Activated CD8-positive, alpha-beta memory T cell treated with anti-CD3 and anti-CD28 coated beads, Interleukin-2, amount 10 ng/mL, durations not matched to agents 7 days and 5 days (primary cell): ENCODE measurements at places on chromosomes 16 and 17. TPM values are rescaled to one million over a fixed set of nuclear protein-coding genes. Genes with fewer than 3 reads are reported as not detected.

KRT16 gene
- not detected for total RNA-seq

RAB37 gene
- 36.7 TPM for total RNA-seq

- H3K27ac ChIP-seq = no peak overlapping the region
- H3K4me1 ChIP-seq = peaks cover 10% of the 10 kb centered on the region
- H3K36me3 ChIP-seq = peaks cover 57% of the 10 kb centered on the region
- H3K4me3 ChIP-seq = no peak overlapping the region
These were observed 13.4 kb downstream of the MSI2 start for GRCh38 chr17:57269598-57270255.

DNA sequence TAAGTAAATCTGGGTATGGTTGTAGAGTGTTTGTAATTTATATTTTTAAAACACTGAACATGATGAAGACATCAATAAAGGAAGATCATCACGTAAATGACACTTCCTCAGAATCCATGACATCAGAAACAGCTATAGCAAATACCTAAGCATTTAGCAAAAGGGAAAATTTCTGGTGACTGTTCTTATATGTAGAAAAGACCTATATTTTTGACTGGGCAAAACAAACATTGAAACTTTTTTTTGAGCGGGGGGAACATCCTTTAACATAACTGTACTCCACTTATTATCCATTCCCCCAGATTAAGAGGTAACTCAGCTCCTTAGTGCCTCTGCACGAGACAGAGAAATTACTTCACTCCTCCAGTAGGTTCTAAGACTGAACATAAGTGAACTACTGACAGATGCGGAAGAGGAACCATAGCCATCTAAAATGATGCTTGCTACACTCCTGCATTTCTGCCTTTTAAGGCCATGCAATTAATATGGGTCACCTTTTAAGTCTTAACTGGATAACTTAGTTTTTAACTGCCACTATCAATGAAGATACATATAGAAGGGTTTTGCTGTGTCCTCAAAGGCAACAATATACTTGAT is 9.4 kb downstream of the CRYBA1 start:
- no peak overlapping the region for H3K4me3 ChIP-seq
- peaks cover 34% of the 10 kb centered on the region for H3K36me3 ChIP-seq
- peaks cover 10% of the 10 kb centered on the region for H3K4me1 ChIP-seq
- no peak overlapping the region for H3K27ac ChIP-seq

- no peak for DNase-seq
- H3K27ac ChIP-seq = no peak overlapping the region
- no peak overlapping the region for H3K4me3 ChIP-seq
- no peaks in the 10 kb centered on the region for H3K4me1 ChIP-seq
These were observed 249.2 kb upstream of the GSE1 start for GRCh38 chr16:85363881-85364280.

DNA sequence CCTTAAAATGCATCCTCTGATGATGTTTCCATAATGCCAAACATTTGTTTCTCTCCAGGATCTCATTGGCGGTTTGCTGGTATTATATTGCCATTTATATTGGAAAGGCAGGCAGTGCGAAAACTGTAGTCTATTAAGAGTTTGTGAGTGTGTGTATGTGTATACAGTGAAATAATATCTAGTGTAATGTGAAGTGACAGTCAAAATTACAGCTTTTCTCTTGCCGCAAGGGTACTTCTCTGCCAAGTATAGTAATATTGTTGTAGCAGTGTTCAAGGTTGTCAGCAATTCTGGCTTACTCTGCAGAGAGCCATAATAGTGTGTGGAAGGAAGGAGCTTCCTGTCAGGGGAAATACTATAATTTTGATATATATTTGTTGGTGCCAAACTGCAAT is 178.6 kb downstream of the WWOX start:
- no peak overlapping the region for H3K4me3 ChIP-seq
- H3K27me3 ChIP-seq = no peaks in the 10 kb centered on the region
- H3K27ac ChIP-seq = no peak overlapping the region

- H3K27ac ChIP-seq = no peak overlapping the region
- H3K36me3 ChIP-seq = no peaks in the 10 kb centered on the region
- H3K27me3 ChIP-seq = peaks cover 24% of the 10 kb centered on the region
These were observed 27.4 kb downstream of the EMP2 start for GRCh38 chr16:10552998-10553491.

DNA sequence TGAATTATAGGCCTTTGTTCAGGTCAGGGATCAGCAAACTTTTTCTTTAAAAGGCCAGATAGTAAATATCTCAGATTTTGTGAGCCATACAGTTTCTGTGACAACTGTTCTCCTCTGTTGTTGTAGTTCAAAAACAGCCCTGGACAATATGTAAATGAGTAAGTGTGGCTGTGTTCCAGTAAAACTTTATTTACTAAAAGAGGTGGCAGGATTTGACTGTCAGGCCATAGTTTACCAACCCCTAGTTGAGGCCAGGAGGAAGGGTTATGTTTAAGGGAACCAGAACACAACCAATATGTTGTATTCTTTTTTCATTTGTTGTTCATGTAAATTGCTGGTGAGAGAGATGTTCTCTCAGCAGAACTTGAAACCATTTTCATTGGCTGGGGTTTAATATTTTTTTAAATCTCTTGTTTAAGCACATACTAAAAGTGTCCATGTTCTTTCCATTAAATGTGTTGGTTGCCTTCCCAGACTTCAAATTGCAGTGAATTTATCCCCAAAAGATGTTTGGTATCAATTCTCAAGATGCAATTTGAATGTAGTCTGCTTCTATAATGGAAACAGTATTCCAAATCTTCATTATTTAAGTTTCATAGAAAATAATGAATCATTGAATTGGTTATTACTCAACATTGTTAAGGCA is 260.3 kb downstream of the FTO start:
- no peaks in the 10 kb centered on the region for H3K27me3 ChIP-seq
- H3K27ac ChIP-seq = no peak overlapping the region
- H3K36me3 ChIP-seq = no peaks in the 10 kb centered on the region
- no peak for DNase-seq
- H3K4me1 ChIP-seq = peaks cover 13% of the 10 kb centered on the region
- H3K4me3 ChIP-seq = no peak overlapping the region

- peaks cover 3% of the 10 kb centered on the region for H3K27me3 ChIP-seq
- no peak overlapping the region for H3K4me3 ChIP-seq
- peaks cover 20% of the 10 kb centered on the region for H3K4me1 ChIP-seq
- no peak for DNase-seq
- H3K27ac ChIP-seq = no peak overlapping the region
These were observed 21.9 kb downstream of the DNAI2 start for GRCh38 chr17:74295625-74296547.

DNA sequence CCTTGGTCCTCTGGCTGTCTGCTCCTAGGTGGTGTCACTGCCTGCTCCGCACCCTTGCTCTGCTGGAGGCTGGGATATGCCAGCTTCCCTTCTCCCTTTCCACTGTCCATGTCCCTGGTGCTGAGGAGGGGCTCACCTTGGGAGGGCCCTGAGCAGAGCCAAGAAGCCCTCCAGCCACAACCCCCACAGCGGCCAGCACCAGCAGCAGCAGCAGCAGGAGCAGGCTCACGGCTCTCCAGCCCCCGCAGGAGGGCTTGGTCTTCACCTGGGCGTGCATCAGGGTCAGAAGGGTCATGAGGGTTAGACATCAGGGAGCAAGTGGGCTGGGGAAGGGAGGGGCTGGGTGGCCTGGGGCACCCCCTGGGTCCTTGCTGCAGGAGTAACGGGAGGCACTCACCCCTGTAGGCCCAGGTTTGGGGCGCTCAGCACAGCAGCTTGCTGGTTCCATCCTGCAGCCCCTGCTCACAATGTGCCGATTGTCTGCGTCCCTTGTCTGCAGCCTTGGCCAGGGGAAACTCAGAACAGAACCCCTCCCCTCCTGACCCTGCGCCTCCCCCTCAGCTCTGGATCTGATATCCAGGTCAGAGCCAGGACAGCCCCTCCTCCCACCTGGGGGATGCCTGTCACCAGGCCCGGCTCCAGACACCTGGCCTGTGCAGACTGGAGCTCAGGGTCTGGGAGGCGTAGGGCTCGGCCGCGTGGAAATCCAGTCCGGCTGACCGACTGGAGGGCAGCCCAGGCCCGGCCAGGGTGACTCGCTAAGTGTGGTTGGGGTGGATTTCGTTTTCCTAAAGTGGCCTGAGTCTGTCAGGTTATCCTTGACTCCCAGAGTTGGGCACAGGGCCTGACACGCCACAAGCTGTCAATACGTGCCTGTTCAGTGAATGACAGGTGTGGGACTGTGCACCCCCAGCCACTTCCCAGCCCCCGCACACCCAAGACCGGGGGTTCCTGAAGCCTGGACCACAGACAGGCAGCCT is at the start of gene BRICD5:
Gene BRICD5, minus strand, starts transcription at position 478 of the 980 bp plus-strand sequence. Its CDS starts 30 bp downstream, at position 448.
- H3K36me3 ChIP-seq = peaks cover 14% of the 10 kb centered on the region
- DNase-seq = no peak

DNA sequence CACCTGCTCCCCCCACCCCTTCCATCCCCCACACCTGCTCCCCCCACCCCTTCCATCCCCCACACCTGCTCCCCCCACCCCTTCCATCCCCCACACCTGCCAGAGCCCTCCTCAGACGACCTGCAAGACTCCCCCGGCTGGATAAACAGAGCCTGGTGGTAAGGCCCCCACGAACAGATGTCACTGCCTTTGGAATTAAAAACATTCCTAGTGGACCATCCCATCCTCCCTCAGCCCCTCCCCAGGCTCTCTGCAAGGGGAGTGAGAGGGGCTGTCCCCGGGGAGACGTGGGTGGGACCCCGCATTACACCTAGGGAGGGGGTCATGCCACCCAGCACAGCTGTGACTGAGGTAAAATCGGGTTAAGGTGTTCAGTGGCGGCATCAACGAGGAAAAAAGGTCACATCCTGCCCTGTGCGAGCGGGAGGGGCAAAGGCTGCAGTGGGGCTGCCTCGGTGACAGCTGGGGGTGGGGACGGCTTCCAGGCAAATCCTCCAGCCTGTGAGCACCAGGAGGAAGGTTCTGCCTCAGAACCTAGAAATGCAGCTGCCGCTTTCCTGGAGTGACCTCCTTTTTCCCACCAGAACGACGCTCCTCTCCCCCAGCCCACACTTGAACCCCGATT is 38.7 kb downstream of the TIMM22 start:
- no peak for DNase-seq
- peaks cover 2% of the 10 kb centered on the region for H3K36me3 ChIP-seq
